ENCODE measurements at places on chromosomes 11 and 22. TPM values are rescaled to one million over a fixed set of nuclear protein-coding genes. Genes with fewer than 3 reads are reported as not detected.

Gene MMP11
- total RNA-seq, result 32.4 TPM

Gene KRTAP5-11
- total RNA-seq, result not detected

Gene FOLR2
- 8.7 TPM for total RNA-seq

Gene HORMAD2
- 24.2 TPM for total RNA-seq

Gene STX3
- 94.3 TPM for total RNA-seq

Gene APOA5
- total RNA-seq, result 0.24 TPM

Gene PATE2
- 1.7 TPM for total RNA-seq

Gene APOL5
- total RNA-seq, result 0.31 TPM

GRCh38 chr11:12243486-12243885 is 133.1 kb downstream of the MICAL2 start:
- no peaks in the 10 kb centered on the region for H3K36me3 ChIP-seq
- H3K4me3 ChIP-seq, result no peak overlapping the region
- H3K4me1 ChIP-seq, result peaks cover 46% of the 10 kb centered on the region
- no peaks in the 10 kb centered on the region for H3K27me3 ChIP-seq

DNA sequence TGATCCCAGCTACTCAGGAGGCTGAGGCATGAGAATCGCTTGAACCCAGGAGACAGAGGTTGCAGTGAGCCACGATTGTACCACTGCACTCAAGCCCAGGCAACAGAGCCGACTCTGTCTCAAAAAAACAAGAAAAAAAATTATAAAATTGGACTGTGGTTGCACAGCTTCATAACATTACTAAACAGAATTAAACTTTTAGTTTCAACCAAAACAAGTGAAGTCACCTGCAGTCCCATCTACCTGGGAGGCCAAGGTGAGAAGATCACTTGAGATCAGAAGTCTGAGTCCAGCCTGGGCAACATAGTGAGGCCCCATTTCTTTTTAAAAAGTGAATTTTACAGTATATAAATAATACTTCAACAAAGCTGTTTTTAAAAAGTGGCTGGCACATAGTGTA is 47.8 kb upstream of the CD5 start:
- H3K27ac ChIP-seq, result no peak overlapping the region
- H3K27me3 ChIP-seq, result no peaks in the 10 kb centered on the region
- no peak overlapping the region for H3K4me3 ChIP-seq
- no peaks in the 10 kb centered on the region for H3K4me1 ChIP-seq
- no peaks in the 10 kb centered on the region for H3K36me3 ChIP-seq
- DNase-seq, result no peak

DNA sequence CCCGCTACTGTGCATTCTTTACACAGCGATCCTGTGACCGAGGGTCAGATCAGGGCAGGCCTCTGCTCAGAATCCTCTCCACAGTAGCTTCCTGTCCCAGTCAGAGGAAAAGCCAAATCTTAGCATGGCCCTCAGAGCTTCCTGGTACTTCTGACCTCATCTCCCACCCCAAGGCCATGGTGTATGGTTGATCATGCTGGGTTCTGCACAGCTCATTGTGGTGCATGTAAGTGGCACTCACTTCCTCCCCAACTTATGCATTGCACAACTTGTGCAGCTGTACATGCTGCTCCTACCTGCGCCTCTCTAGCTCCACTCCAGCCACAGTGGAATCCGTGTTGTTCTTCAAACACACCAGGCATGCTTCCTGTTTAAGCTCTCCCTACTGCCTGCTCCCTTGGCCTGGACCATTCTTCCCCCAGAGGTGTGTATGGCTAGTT is 20.3 kb downstream of the BMAL1 start:
- H3K4me3 ChIP-seq, result no peak overlapping the region
- H3K4me1 ChIP-seq, result no peaks in the 10 kb centered on the region
- no peak for DNase-seq
- no peaks in the 10 kb centered on the region for H3K36me3 ChIP-seq
- no peak overlapping the region for H3K27ac ChIP-seq

- H3K36me3 ChIP-seq, result no peaks in the 10 kb centered on the region
- no peaks in the 10 kb centered on the region for H3K27me3 ChIP-seq
- H3K27ac ChIP-seq, result no peak overlapping the region
- no peak overlapping the region for H3K4me3 ChIP-seq
Measured at GRCh38 chr22:38191731-38192474, 9.9 kb upstream of the MAFF start.

DNA sequence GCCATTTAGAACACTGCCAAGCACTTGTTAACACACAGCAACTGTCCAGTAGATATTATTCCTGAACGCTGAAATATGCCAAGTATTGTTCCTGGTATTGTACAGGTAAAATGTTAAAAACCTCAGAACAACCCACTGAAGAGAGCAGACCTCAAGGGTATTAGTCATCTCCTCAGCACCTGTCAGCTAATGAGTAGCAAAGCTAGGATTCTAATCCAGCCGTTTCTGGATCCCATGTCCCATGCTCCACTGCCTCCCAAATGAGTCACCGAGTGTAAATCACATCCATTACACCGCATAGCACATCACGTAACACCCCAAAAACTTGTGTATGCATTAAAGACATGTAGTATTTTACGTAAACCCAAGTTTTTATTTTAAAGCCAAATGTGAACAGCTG is 705.4 kb upstream of the TENM4 start:
- DNase-seq, result no peak
- H3K4me1 ChIP-seq, result no peaks in the 10 kb centered on the region
- H3K27me3 ChIP-seq, result no peaks in the 10 kb centered on the region
- no peaks in the 10 kb centered on the region for H3K36me3 ChIP-seq
- no peak overlapping the region for H3K27ac ChIP-seq

DNA sequence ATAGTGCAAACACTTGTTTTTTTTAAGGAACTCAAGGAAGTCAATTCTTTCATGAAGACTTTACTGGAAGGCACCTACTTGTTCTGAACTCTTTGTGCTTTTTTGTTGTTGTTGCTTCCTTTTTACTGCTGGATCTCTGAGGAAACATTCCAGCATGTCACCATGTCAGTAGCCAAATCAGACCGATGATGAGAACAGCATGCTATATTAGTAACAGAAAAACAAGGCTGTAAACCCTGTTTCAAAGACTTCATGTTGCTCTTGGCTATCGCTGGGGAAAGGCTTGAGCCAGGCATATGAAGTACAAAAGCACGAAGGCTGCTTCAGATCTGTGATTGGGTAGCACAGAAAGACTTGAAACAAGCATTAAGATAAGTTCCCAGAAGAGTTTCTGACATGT is 125.6 kb upstream of the SLC5A12 start:
- no peak overlapping the region for H3K27ac ChIP-seq
- no peaks in the 10 kb centered on the region for H3K36me3 ChIP-seq
- no peaks in the 10 kb centered on the region for H3K4me1 ChIP-seq
- no peaks in the 10 kb centered on the region for H3K27me3 ChIP-seq

- no peaks in the 10 kb centered on the region for H3K36me3 ChIP-seq
- peaks cover 7% of the 10 kb centered on the region for H3K4me1 ChIP-seq
- no peak for DNase-seq
- no peaks in the 10 kb centered on the region for H3K27me3 ChIP-seq
- H3K27ac ChIP-seq, result no peak overlapping the region
- no peak overlapping the region for H3K4me3 ChIP-seq
Measured at GRCh38 chr11:79482800-79483199, 42.0 kb upstream of the TENM4 start.

DNA sequence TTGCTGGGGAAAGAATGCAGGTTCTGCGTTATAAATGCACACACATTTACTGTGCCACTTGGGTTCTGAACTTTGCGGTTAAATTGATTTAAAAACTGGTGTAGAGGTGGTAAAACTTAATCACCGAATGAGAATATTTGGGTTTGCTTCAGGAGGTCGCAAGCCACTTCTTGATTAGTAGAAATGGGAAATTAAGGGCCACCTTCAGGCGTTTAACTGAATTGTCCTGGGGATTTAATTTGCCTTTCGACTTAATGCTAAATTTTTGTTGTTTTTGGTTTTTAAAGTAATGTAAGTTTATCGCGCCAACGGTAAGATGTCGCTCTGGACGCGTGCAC is 459 bp upstream of the NCR3LG1 start:
- H3K27ac ChIP-seq, result no peak overlapping the region
- no peaks in the 10 kb centered on the region for H3K27me3 ChIP-seq
- H3K36me3 ChIP-seq, result no peaks in the 10 kb centered on the region
- peaks cover 4% of the 10 kb centered on the region for H3K4me1 ChIP-seq
- DNase-seq, result no peak

DNA sequence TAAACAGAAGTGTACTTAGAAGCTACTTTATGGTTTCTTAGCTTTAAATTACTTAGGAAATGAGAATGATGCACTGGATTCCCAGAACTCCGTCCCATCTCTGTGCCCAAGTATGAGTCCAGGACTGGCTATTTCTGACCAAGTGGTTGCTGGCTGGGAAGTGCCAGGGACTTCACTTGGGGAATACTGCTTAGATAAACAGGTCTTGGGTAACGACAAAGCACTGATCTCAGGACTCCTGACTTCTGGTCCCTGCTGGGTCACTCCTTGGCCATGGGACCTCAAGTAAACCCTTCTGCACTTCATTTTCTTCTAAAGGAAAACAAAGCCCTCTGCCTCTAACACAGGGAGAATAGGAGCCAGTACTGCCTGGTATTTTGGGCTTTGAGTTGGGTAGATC is 27.9 kb downstream of the ABTB2 start:
- DNase-seq, result no peak
- no peak overlapping the region for H3K4me3 ChIP-seq
- H3K4me1 ChIP-seq, result peaks cover 16% of the 10 kb centered on the region
- no peaks in the 10 kb centered on the region for H3K36me3 ChIP-seq
- no peak overlapping the region for H3K27ac ChIP-seq

DNA sequence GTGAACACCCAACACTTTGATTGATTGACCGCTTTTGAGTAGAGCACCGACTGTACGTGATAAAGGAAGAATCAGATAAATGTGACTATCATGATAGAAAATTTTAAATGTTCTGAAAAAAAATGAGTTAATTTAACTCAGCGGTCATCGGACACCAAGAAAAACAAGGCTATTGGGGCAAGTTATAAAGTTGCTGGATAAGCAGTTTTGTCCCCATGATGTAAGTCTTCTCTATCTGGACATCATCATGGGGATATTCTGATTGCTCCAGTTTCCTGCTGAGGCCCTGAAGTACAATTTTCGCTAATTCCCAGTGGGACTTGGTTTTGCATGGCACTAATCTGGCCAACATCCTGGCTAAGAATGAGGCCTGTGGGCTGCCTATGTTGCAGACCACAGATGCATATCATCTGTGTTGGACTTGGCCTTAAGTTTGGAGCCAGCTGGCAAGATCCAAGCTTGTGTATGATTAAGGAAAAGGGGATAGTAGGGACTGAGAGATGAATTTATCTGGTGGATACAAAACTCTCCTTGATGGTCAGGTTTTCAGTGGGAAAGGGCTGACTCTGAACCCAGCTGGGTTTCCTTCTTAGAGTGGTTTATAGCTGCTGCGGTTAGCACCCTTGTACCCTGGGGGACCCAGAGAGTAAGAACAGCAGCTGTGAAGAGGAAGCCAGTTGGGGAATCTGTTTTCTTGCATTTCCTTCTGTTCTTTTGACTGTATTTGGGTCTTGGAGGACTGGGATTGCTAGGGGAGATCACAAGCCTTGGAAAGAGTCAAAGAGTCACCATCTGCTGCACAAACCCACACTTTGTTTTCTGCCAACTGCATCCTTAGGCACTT is 118.3 kb downstream of the SEZ6L start:
- H3K27me3 ChIP-seq, result no peaks in the 10 kb centered on the region
- DNase-seq, result no peak
- no peaks in the 10 kb centered on the region for H3K4me1 ChIP-seq
- no peak overlapping the region for H3K4me3 ChIP-seq
- no peaks in the 10 kb centered on the region for H3K36me3 ChIP-seq

GRCh38 chr11:58578136-58578634 is 678 bp upstream of the ZFP91 start:
- peak overlapping the region; percentile 100 for H3K27ac ChIP-seq
- no peaks in the 10 kb centered on the region for H3K27me3 ChIP-seq

DNA sequence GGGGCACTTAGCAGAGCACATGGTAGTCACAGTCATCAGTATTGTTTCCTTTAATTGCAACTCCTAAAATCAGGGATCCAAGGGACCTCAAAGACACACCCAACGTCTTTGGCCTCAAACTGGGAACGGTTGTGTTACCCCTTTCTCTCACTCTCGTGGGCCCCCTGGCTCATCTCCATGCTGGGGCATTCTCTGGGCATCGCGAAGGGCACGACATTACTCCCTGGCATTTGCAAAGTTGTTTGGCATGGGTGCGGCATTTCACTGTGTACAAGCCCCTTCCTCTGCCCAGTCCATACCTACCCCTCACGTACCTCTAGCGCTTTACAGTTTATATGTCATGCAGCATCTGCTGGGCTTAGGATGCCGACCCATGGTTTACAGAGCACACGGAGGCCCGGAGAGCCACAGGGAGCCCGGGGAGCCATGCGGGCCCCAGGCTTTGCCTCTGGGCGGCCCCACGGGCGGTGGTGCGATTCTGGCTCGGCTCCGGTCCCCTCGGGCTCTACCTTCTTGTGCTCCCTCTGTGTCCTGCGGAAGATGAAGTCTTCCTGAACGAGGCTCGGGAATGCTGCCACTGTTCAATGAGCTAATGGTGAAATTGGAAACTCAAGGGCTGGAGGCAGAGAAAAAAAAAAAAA is 21.9 kb upstream of the CACNG2 start:
- no peaks in the 10 kb centered on the region for H3K27me3 ChIP-seq
- H3K27ac ChIP-seq, result no peak overlapping the region
- H3K4me3 ChIP-seq, result no peak overlapping the region
- DNase-seq, result peak; percentile 4
- H3K36me3 ChIP-seq, result no peaks in the 10 kb centered on the region

GRCh38 chr11:68164437-68164836 is 43.2 kb upstream of the CHKA start:
- DNase-seq, result no peak
- H3K27me3 ChIP-seq, result no peaks in the 10 kb centered on the region
- H3K4me1 ChIP-seq, result no peaks in the 10 kb centered on the region

GRCh38 chr11:117877120-117877784 is 794 bp upstream of the FXYD6 start:
- H3K4me1 ChIP-seq, result peaks cover 37% of the 10 kb centered on the region
- H3K36me3 ChIP-seq, result no peaks in the 10 kb centered on the region
- H3K4me3 ChIP-seq, result peak overlapping the region; percentile 85

- no peak overlapping the region for H3K27ac ChIP-seq
- H3K27me3 ChIP-seq, result no peaks in the 10 kb centered on the region
Measured at GRCh38 chr11:16825968-16826367, 87.5 kb downstream of the C11orf58 start.

DNA sequence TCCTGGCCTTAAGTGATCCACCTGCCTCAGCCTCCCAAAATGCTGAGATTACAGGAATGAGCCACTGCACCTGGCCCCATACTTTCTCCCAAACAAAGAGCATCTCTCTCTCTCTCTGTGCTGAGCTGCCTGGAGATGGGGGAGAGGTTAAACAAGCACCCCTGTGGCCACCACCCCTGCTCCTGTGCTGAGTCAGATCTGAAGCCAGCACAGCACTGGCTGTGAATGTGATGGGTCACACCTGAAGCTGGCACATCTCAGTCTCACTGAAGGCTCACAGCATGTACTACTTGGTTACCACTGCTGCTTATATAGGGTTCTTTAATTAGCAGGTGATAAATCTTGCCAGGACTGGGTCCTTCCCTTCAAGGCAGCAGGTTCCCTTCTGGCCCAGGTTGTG is 10.8 kb upstream of the WEE1 start:
- H3K36me3 ChIP-seq, result no peaks in the 10 kb centered on the region
- no peak for DNase-seq
- no peaks in the 10 kb centered on the region for H3K4me1 ChIP-seq
- no peak overlapping the region for H3K27ac ChIP-seq
